ENCODE measurements at places on chromosomes 3 and 15. TPM values are rescaled to one million over a fixed set of nuclear protein-coding genes. Genes with fewer than 3 reads are reported as not detected.

Gene PLSCR2
- total RNA-seq: not detected

Gene EEF1AKMT4
- total RNA-seq: 0.49 TPM

Gene ZMYND10
- total RNA-seq: 5.9 TPM

Gene ARL14
- total RNA-seq: not detected

Gene SLCO3A1
- 9.3 TPM for total RNA-seq

Gene AGBL1
- total RNA-seq: 0.98 TPM

Gene PATL2
- total RNA-seq: not detected

Gene SLC22A14
- total RNA-seq: 0.25 TPM

Gene CLDN11
- total RNA-seq: 14.5 TPM

Gene PARL
- 17.7 TPM for total RNA-seq

Gene SUMF1
- total RNA-seq: 24.3 TPM

Gene CLSTN2
- total RNA-seq: 18.4 TPM

Gene GOLGA8J
- total RNA-seq: not detected

Gene GUCA1C
- total RNA-seq: not detected

Gene THPO
- total RNA-seq: under 0.01 TPM

Gene PLA2G4D
- total RNA-seq: not detected

Gene MAP1A
- 35.2 TPM for total RNA-seq

Gene GPR171
- total RNA-seq: not detected

Gene CPOX
- 12.8 TPM for total RNA-seq

Gene ZIC4
- total RNA-seq: 1.5 TPM

Gene PRR23A
- total RNA-seq: not detected

Gene SPATA12
- not detected for total RNA-seq

Gene TGM5
- total RNA-seq: not detected

Gene ADAMTS9
- total RNA-seq: 20.7 TPM

Gene LMAN1L
- total RNA-seq: not detected

Gene GPR149
- total RNA-seq: 1.7 TPM

Gene GPR62
- total RNA-seq: 0.25 TPM

Gene DNAH12
- total RNA-seq: 0.74 TPM

Gene DOCK3
- 49.9 TPM for total RNA-seq

Gene ERICH6
- 0.25 TPM for total RNA-seq

Gene GNB4
- 106 TPM for total RNA-seq

Gene LMOD3
- under 0.01 TPM for total RNA-seq

Gene KCNMB3
- total RNA-seq: 1.7 TPM

Gene SLC6A6
- total RNA-seq: 12.5 TPM

Gene HRG
- total RNA-seq: not detected

Gene ARRDC4
- 39.6 TPM for total RNA-seq

Gene SLC35G2
- 9.3 TPM for total RNA-seq

Gene GRAMD2A
- total RNA-seq: 0.49 TPM

Gene TEX55
- total RNA-seq: not detected

Gene CAMK2N2
- total RNA-seq: 3.0 TPM

Gene FGD5
- 3.4 TPM for total RNA-seq

Gene SPTBN5
- 0.25 TPM for total RNA-seq

All from temporal lobe (tissue), 4 donors.